Peyer's patch (tissue), 4 donors: ENCODE measurements at places on chromosomes 11 and 22. TPM values are rescaled to one million over a fixed set of nuclear protein-coding genes. Genes with fewer than 3 reads are reported as not detected.
A peak's percentile ranks its signal among the peaks of the same experiment; 100 is the strongest.

MIAT gene
- total RNA-seq, result 2.5 TPM

HBG2 gene
- total RNA-seq, result not detected

ARL2 gene
- 64.4 TPM for total RNA-seq

AIP gene
- 53.2 TPM for total RNA-seq

C22orf42 gene
- total RNA-seq, result not detected

MMP27 gene
- total RNA-seq, result not detected

USP2 gene
- total RNA-seq, result 2.5 TPM

LARGE2 gene
- total RNA-seq, result 1.6 TPM

SLC17A6 gene
- total RNA-seq, result not detected

SERPING1 gene
- 158 TPM for total RNA-seq

DNA sequence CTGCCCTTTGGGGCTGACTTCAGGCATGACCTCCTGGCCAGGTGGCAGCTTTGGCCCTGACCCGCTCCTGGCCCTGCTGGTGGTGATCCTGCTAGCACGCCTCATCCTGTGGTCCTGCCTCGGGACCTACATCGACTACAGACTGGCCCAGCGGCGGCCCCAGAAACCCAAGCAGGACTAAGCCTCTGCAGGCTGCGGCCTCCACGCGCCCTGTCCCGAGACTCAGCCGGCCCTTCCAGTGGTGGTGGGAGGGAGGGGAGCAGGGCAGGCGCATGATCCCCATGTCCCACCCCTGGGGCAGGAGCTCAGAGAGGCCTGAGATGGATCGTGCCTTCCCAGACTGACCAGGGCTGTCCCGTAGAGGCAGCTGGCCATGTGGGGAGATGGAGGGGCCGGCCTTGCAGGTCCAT lies 2.1 kb downstream of the SMIM38 start:
- H3K36me3 ChIP-seq, result no peaks in the 10 kb centered on the region
- no peak overlapping the region for H3K4me3 ChIP-seq
- no peaks in the 10 kb centered on the region for H3K4me1 ChIP-seq
- no peaks in the 10 kb centered on the region for H3K27me3 ChIP-seq

GRCh38 chr11:36763187-36763586 lies 165.2 kb upstream of the RAG2 start:
- no peak for DNase-seq
- no peaks in the 10 kb centered on the region for H3K27me3 ChIP-seq
- H3K27ac ChIP-seq, result no peak overlapping the region
- no peaks in the 10 kb centered on the region for H3K4me1 ChIP-seq
- H3K4me3 ChIP-seq, result no peak overlapping the region
- no peaks in the 10 kb centered on the region for H3K36me3 ChIP-seq

- no peak for DNase-seq
- H3K36me3 ChIP-seq, result no peaks in the 10 kb centered on the region
- no peak overlapping the region for H3K4me3 ChIP-seq
- H3K27ac ChIP-seq, result no peak overlapping the region
- no peaks in the 10 kb centered on the region for H3K27me3 ChIP-seq
These were observed 5.5 kb downstream of the DCUN1D5 start for GRCh38 chr11:103086461-103086860.

- DNase-seq, result no peak
- H3K27ac ChIP-seq, result peak overlapping the region; percentile 52
These were observed 133.3 kb downstream of the TBC1D22A start for GRCh38 chr22:46895753-46896152.

DNA sequence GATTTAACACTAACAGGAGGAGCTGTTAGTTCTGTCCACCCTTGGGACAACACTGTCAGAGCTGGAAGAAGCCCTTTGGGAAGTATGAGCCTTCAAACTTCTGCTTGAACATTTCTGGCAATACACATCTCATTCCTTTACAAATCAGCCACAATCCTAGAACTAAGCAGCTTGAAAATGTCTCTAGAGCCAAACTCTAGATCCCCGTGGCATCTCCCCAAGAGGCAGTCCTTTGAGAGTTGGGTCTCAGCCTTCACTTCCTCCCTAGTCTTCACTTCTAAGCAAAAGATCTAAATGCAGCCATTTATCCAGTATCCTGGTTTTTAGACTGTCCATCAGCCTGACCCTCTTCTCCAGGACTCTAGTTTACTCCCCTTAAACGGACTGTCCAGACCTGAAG lies 26.9 kb downstream of the ARFGAP2 start:
- DNase-seq, result no peak
- no peaks in the 10 kb centered on the region for H3K27me3 ChIP-seq
- no peak overlapping the region for H3K27ac ChIP-seq
- no peaks in the 10 kb centered on the region for H3K36me3 ChIP-seq
- no peak overlapping the region for H3K4me3 ChIP-seq

DNA sequence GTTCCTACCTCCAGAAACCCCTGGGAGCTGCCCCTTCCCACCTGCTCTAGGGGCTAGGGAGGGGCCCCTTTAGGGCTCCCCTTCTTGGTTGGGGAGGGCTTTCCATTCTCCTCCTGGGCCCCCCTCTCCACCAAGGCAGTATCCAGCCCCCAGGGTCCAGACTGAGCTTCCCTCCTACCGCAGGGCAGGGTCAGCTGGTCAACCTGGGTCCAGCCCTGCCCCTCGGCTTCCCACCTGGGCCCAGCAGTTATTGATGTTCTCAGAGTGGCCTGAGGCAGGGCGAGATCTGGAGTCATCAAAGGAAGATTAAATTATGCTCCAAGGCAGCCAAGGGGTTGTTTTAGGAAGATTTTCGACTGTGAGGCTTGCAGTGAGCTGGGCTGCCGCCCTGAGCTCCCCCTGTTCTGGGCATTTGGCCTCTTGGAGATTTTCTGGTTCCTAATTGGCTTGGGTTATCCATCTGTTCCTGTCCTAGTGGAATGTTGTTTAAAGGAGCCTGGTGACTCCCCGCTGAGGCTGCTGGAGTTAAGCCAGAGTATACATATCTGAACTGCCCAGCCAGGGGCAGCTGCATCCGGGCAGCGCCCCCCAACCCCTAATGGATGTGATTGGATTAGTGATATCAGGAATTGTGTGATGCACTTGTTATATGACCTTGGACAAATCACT lies 1.8 kb upstream of the SLC22A8 start:
- H3K36me3 ChIP-seq, result no peaks in the 10 kb centered on the region
- H3K27ac ChIP-seq, result no peak overlapping the region
- no peak overlapping the region for H3K4me3 ChIP-seq

DNA sequence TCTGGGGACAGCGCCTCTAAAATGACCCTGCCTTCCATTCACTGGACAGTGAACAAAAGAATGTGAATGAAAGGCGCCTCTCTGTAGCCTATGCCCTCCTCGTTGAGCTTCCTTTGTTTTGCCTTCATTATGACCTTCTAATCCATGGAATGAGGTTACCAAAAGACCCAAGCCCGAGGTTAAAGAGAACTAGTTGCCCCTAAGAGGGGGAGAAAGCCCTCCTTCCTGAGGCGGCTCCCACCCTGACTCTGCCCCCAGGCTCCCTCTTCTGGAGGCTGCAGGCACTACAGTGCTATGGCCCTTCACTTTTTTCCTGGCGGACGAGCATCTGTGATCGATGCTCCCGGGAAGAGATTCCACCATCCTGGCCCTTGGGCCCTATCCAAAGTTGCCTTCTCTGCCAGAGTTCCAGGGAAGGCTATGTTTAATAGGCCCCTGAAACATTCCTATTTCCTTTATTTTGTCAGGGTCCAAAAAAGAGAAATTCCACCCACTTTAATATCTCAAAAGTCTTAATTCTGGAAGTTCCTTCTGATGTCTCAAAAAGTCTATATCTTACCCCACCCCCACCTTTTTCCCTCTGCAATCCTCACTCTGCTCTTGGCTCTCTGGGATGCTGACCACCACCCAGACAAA lies 147.3 kb downstream of the FEZ1 start:
- peaks cover 10% of the 10 kb centered on the region for H3K4me1 ChIP-seq
- H3K4me3 ChIP-seq, result no peak overlapping the region
- H3K36me3 ChIP-seq, result no peaks in the 10 kb centered on the region

DNA sequence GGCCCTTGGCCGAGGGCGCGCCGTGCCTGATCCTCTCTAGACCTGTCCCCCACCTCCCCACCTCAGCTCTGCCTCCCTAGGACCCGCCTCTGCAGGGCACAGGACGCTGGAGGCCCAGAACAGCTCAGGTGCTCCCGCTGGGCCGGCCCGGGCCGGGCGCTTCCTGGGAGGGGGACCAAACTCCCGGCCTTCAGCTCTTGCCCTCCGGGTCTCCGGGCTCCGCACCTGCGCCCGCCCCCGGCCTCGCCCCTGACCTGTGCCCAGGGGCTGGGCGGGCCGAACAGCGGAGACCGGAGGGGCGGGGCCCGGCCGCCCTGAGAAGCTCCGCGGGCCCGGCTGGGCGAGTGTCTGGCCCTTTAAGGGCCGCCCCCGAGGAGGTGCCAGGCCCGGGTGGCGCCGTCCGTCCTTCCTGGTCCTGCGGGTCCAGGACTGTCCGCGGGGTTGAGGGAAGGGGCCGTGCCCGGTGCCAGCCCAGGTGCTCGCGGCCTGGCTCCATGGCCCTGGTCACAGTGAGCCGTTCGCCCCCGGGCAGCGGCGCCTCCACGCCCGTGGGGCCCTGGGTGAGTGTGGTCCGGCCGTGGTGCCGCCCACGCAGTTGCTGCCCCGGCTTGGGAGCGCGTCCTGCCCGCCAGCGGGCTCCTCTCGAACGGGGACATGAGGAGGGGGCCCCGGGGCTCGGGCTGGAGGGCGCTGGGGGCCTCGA lies at the start of gene SSH3:
Gene SSH3 (plus strand): TSS at position 399 of the 703 bp plus-strand sequence. CDS start 96 bp downstream, at position 495.
- peak; percentile 92 for DNase-seq
- H3K27ac ChIP-seq, result peak within 1 kb of the TSS; percentile 84

DNA sequence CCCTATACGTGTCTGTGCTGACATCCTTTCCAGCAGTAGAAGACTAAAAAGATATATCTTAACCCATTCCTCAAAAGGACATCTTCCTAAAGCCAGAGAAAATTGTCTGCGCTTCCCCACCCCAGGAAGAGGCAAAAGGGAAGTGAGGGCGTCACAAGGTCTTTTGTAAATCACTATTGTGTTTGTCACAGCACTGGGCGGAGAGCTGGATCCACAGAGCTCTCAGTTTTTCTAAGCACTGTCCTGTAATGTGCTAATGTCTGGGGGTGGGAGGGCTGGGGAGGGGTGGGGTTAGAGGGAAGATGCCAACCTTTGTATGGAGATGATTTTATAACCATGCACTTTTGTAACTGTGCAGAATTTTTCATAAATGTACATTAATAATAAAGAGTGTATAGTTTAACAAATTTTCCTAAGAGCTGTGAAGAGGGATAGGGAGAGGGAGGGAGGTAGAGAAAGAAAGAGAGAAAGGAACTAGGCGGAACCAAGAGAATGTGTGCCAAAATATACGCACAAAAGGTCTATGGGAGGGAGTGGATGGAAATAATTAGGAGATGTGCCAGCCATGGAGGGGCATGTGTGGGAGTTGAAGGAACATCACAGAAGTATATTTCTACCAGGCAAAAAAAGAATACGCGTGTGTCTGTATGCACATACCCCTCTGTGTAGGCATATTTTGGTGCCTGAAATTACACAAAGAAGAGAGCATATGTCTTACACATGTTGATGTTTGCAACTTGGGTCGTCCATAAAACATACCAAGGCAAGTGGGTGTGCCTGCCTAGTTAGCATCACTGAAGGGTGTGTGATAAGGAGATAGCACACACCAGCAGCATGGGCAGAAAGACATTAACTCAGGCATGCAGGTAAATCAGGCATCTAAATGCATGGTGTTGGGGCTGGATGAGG lies 9.8 kb downstream of the LRRC55 start:
- no peaks in the 10 kb centered on the region for H3K36me3 ChIP-seq
- DNase-seq, result no peak
- no peaks in the 10 kb centered on the region for H3K4me1 ChIP-seq
- no peak overlapping the region for H3K4me3 ChIP-seq
- no peak overlapping the region for H3K27ac ChIP-seq

GRCh38 chr11:130480186-130480585 lies 31.7 kb downstream of the ADAMTS15 start:
- H3K36me3 ChIP-seq, result no peaks in the 10 kb centered on the region
- H3K27me3 ChIP-seq, result no peaks in the 10 kb centered on the region
- no peak overlapping the region for H3K27ac ChIP-seq
- no peak for DNase-seq
- H3K4me3 ChIP-seq, result no peak overlapping the region

- no peak overlapping the region for H3K4me3 ChIP-seq
- DNase-seq, result no peak
- H3K4me1 ChIP-seq, result no peaks in the 10 kb centered on the region
These were observed 49.9 kb upstream of the CD5 start for GRCh38 chr11:61052182-61052972.

- H3K4me1 ChIP-seq, result no peaks in the 10 kb centered on the region
- H3K27ac ChIP-seq, result no peak overlapping the region
- H3K36me3 ChIP-seq, result no peaks in the 10 kb centered on the region
These were observed 9.6 kb upstream of the PTS start for GRCh38 chr11:112216561-112217105.

- H3K27ac ChIP-seq, result peak overlapping the region; percentile 31
- H3K36me3 ChIP-seq, result no peaks in the 10 kb centered on the region
- no peak overlapping the region for H3K4me3 ChIP-seq
These were observed 21.3 kb downstream of the SGSM1 start for GRCh38 chr22:24827296-24827695.

- no peaks in the 10 kb centered on the region for H3K27me3 ChIP-seq
- DNase-seq, result no peak
- no peaks in the 10 kb centered on the region for H3K36me3 ChIP-seq
- no peak overlapping the region for H3K4me3 ChIP-seq
- H3K4me1 ChIP-seq, result no peaks in the 10 kb centered on the region
These were observed 384.5 kb downstream of the AASDHPPT start for GRCh38 chr11:106461839-106462545.

- DNase-seq, result no peak
- peak overlapping the region; percentile 75 for H3K27ac ChIP-seq
- no peaks in the 10 kb centered on the region for H3K36me3 ChIP-seq
- peak overlapping the region; percentile 63 for H3K4me3 ChIP-seq
These were observed 1.0 kb downstream of the MN1 start for GRCh38 chr22:27800250-27801201.

DNA sequence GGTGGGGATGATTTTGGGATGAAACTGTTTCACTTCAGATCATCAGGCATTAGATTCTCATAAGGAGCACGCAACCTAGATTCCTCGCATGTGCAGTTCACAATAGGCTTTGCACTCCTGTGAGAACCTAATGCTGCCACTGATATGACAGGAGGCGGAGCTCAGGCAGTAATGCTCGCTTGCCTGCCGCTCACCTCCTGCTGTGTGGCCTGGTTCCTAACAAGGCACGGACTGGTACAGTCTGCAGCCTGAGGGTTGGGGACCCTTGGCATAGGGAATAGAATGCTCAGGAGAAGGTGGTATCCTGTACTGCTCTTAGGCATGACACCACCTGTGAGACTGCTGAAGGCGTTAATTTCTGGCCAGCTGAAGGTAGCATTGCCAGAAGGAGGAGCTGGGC lies 47.0 kb downstream of the STIM1 start:
- no peak overlapping the region for H3K4me3 ChIP-seq
- H3K27ac ChIP-seq, result no peak overlapping the region
- no peak for DNase-seq
- no peaks in the 10 kb centered on the region for H3K36me3 ChIP-seq
- H3K27me3 ChIP-seq, result no peaks in the 10 kb centered on the region
